RWPE1 (cell line): ENCODE measurements at places on chromosomes 5 and 9.

DNA sequence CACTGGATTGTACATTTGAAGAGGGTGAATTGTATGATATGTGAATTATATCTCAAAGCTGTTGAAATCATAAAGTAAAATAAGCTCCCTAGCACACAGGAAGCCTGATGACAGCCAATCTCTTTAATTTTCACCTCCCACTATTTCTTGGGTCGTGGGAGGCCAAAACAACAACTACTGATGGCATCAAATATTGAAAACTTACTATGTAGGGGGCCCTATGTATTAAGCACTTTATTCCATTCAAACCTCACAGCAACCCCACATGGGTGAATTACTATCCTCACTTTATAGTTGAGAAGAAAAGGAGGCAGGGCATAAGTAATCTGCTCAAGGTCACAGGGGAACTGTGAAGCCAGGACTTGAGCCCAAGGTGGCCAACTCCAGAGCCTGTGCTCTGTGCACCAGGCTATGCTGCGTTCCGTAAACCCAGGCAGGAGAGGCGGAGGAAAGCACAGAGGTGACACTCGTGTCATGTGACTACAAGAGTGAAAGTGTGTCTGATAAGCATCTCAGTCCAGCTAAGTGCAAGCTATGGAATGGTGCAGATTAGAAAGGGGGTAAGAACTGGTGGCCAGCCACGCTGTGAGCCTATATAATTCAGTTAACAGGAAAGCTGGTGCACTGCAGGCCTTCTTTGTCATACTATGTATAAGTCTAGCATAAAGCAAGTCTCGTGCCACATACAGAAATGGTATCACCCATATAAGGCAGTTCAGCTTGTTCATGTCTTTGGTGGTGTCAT is 221.0 kb downstream of the DCP2 start:
- no peak for DNase-seq

- DNase-seq: no peak
Measured at GRCh38 chr5:172065431-172066065, 59.1 kb upstream of the FBXW11 start.

DNA sequence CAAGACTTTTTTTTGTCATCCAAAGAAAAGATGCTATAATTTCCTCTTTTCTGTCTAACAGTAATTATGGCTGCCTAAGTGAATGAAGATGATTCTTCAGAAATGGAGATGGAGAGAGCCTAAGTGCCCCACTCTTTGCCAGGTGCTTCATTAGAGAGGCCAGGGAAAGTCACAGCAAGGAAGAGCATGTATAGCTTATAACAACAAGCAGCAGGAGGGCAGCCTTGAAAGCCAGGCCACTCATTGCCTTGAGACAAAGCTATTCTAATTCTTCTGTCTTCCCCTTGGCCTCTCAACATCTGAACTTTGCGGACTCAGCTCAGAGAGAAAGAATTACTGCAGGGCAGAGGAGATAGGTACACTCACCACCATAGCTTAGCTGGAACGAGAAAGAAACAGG is 112.0 kb upstream of the ZNF366 start:
- no peak for DNase-seq

DNA sequence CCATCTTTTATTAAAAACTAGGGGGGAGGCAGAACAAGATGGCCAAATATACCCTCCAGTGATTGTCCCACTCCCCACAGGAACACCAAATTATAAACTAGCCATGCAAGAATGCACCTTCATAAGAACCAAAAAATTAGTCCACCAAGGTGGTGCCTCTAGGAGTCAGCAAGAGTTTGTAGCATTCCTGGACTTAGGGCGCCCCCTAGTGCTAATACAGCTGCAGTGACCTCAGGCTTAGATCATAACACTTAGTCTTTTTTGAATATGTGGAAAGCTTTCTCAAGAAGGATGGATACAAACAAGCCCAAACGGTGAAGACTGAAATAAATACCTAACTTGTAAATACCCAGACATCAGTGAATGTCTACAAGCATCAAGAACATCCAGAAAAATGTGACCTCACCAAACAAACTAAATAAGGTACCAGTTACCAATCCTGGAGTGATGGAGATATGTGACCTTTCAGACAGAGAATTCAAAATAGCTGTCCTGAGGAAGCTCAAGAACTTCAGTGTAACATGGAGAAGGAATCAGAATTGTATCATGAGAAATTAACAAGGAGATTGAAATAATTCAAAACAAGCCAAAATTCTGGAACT is 19.3 kb downstream of the PPIP5K2 start:
- DNase-seq: peak; percentile 72

DNA sequence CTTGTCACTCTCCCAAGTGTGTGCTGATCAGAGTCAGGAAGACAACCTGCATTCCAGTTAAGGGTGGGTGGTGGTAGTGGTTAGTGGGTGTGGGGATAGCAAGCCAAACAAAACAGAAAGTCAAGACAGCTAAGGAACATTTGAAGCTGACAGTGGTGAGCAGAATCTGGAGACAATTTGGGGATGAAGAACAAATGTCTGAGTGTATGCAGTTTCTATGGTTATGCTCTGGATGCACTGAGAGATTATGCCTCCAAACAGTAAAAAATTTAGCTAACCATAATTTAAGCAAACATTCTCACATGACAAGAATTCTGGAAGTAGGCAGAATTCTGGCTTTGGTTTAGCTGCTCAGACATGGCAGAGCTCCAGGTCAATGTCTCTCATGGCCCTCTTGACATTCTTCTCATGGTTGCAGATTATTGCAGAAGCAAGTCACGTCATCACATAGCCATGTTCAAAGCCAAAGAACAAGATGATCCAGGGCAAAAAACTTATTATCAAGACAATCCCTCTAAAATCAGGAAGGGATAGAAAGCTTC is 148.7 kb downstream of the LURAP1L start:
- no peak for DNase-seq

DNA sequence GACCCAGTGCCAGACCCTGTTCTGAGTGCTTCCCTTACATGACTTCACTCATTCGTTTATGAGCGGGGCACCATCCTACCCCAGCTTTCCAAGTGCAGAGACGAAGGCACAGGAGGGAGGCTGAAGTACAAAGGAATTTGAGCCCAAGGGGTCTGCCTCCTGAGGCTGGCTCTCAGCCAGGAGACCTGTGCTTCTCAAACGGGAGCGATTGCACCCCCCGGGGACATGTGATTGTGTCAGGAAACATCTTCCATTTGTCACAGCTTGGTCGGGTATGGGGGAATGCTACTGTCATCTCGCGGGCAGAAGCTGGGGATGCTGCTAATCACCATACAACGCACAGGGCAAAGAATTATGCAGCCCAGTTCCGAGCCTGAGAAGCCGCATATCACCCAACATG is 23.9 kb downstream of the ADCY2 start:
- DNase-seq: no peak

DNA sequence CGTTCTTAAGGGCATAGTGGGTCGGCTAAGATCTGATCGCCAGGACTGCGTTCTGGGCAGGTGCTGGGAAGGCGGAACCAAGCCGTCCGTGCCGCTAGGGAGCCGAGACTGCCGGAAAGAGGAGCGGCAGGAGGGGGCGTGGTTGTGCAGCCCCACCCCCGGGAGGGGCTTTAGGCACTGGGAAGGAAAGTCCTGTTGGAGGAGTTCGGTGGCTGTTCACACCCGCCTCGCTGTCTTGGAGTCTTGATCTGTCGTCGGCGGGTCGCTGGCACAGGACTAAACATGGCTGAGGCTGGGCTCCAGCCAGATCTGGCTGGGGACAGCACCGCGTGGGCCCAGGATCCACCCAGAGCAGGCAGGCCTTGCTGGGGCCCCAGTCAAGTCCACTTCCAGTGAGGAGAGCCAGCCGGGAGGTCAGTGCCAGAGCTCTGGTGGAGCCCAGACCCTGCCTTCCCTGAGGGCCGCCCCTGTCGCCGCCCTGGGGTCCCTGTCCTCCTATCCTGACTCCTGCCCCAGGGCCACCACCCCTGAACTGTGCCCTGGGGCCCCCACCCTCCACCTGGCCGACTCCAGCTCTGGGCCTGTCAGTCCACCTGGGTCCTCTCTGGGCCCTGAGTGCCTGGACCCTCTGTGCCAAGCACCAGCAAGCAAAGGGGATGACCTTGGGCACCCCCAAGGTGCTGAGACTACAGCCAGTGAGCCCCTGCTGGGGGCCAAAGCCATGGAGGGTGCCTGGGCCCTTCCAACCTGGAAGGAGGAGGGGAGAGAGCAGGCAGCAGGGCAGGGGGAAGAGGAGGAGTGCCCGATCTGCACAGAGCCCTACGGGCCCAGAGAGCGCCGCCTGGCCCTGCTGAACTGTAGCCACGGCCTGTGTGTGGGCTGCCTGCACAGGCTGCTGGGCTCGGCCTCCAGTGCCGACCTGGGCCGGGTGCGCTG is 4.5 kb downstream of the RNF208 start:
- DNase-seq: peak; percentile 96

DNA sequence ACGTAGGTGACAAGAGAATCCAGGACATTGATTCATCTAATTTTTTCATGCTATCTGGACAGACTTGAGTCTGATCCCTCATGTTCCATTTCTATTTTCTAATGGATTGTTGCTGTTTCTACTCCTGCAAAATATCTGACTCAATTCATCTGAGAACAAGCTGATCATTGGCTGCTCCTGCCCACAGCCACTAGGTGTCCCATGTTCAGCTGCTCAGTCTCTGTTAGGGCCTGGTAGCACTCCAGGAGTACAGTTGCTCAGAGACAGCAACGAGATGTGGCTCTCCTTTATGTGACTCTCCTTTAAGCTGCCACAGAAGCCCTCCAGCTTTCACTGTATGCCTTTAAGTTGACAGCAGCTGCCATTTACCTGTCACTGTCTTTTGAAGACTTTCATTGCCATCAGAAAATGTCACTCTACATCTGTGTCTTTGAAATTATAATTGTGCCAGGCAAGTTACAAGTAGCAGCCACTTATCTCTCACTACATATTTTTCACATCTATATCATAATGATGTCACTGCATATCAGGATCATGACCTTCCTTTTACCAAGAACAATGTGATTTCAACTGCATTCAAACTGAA is 1944.2 kb upstream of the NUDT12 start:
- DNase-seq: no peak

- no peak for DNase-seq
Measured at GRCh38 chr5:123283499-123283898, 139.7 kb downstream of the CEP120 start.

DNA sequence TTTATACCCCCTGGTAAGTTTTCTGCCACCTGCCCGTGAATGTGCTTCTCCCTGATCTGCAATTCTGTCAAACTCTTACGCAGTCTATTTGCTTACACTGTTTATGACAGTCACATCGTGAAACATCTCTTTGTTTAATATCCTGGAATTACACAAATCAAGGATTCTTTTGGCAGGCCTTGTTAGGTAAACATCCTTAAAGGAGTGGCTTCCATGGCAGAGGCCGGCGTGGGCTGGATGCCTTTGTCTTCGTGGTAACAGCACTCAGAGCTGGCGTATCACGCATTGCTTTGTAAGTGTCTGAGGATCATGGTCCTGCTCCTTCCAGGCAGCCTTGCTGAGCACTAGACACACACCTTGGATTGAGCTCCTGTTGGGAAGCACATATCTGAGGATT is 145.7 kb downstream of the IRX1 start:
- peak; percentile 51 for DNase-seq

DNA sequence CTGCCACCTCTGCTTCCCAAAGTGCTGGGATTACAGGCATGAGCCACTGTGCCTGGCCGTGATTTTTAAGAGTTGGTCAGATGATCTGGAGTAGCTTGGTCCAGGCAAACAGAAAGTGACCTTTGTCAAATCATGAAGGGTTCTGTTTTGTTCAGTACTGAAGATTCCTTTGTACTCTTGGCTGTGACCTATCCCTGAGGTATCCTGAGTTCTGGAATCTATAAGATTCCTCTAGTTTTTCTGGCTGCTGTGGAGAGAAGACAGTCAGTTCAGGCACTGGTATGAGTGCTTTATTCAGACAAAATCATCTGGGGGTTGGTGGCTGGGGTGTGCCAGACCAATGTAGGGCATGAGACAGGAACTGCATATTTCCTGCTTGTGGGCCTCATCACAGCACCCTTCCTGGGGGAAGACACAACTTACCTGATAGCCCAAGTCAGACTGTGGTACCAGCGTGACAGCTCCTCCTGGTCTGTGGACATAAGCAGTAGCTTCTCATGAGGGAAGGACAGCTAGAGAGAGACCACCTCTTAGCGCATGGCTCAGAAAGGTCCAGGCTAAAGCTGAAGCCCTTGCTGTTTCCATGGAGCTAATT is 3.1 kb downstream of the ARHGEF39 start:
- no peak for DNase-seq
